ENCODE measurements at places on chromosomes 12 and 14.

DNA sequence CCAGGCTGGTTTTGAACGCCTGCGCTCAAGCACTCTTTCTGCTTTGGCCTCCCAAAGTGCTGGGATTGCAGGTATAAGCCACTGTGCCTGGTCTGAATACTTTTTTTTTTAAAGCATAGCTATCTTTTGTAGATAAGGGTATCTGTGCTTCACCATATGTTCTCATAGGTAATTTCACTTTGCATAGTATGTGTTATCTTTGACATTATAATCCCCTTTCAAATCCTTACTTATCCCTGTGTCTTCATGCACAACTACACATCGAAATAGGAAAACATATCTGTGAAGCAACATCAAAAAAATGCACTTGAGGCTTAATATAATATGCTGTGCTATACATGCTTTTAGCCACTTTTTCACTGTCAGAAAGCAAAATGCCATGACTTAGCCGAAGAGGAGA, 94.1 kb downstream of the SLC35F4 start:
- DNase-seq = no peak

DNA sequence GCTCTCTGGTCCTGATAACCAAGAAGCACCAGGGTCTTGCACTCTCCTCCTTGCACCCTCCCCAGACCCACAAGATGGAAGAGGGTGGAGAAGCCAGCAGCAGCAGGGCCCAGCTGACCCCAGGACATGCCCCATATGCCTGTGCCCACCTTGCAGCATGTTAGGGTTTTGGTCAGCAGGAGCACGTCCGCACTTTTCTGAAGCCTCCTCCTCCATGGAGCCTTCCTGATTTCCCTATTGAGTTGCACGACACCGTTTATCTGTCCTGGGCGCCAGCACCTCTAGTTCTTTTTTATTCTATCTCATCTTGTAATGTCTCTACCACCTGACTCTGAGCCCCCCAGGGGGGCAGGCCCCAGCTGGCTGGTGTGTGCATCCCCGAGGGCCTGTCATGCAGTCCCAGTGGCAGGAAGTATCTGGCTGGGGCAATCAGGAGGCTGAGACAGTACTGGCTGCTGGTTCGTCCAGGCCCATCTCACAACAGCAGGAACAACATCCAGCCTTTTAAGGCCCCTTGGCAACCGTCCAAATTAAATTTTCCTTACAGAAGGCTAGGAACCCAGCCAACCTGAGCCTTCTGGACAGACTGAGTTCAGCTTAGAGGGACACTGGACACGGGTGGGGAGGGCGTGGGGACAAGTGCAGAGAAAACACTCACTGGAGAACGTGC, 39.6 kb downstream of the CCDC85C start:
- no peak for DNase-seq

DNA sequence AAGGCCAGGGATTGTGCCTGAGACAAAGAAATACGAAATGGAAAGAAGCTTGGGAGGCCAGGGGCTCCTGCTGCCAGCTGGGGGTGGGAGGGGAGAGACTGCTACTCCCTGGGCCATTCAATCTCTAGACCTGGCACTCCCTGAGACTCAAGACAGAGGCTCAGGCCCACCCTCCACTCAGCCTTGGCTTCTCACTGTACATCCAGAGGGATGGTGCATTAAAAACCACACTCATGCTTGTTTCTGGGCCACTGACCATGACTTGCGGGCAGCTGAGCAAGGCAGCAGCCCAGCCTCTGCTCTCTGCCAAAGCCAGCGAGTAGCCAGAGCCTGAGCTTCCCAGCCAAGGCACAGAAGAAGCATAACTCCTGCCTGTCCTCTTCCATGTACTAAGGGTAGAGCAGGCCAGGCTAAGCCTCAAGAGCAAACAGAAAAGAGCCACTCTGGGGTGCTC, 41.5 kb downstream of the PITPNM2 start:
- no peak for DNase-seq

DNA sequence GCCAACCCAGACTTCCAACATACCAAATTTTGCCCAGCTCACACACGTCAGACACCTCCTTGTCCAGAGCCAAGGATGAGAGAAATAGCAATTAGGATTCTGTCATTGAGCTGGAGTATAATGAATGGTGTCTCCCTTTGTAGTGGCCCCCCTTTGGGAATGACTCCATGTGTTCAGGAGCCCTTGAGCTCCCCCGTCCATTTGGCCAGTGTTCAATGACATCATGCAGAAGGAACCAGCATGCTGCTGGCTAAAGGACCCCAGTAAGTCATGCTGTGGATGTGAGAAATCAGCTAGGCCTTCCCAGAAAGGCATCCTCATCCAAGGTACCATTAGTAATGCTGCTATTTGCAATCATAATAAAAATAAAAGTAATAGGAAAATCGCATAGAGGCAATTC, 158.8 kb upstream of the SRRM4 start:
- no peak for DNase-seq

DNA sequence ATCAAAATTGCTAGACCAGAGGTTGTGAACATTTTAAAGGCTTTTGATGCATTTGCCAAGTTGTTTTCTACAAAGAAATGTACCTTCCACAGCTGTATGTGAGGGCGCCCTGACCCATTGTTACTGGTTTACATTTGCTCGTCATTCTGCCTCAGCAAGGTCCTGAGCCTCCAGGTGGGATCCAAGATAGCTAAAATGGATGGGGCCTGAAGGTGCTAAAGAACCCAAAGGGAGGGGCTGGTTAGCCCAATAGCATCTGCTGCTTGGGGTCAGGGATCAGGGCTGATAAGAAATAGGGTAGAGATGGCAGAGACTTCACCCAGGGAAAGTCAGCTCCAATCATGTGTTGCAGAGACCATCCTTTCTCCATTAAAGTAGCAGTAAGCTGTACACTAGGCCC, 43.1 kb downstream of the GALNT16 start:
- no peak for DNase-seq

GRCh38 chr14:69591317-69591716, 16.6 kb upstream of the CCDC177 start:
- no peak for DNase-seq

DNA sequence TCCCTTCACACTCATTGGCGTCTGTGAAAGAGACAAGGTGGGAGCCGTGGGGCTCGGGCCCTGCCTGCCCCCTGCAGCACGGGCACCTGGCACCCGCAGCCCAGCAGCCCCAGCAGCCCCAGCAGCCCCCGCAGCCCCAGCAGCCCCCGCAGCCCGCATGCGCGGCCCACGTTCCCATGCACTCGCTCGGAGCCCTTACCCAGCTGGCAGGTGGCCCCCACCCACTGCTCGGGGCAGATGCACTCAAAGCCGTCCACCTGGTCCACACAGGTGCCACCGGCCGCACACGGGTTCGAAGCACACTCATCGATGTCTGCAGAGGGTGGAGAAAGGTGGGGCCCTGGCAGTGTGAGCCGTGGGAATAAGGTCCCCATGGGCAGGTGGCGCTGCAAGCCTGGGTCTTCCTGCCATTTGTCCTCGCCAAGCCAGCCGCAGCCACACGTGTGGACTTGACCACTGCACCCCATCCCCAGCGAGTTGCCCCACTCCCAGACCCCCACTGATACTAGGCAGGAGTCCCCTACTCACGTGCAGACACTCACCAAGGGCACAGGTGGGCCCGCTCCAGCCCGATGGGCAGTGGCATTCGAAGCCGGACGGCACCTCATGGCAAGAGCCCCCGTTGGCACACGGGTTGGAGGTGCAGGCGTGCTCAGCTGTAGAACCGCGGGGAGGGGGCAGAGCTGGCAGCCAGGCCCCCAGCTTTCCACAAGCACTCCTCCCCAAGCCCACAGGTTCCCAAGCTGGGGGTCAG, 17.3 kb downstream of the JAG2 start:
- DNase-seq = no peak

GRCh38 chr12:28027328-28027727, 54.8 kb upstream of the PTHLH start:
- DNase-seq = no peak

GRCh38 chr12:253116-253831, 9.4 kb downstream of the SLC6A13 start:
- DNase-seq = no peak

GRCh38 chr12:93125126-93125525, 196.0 kb upstream of the EEA1 start:
- DNase-seq = no peak

DNA sequence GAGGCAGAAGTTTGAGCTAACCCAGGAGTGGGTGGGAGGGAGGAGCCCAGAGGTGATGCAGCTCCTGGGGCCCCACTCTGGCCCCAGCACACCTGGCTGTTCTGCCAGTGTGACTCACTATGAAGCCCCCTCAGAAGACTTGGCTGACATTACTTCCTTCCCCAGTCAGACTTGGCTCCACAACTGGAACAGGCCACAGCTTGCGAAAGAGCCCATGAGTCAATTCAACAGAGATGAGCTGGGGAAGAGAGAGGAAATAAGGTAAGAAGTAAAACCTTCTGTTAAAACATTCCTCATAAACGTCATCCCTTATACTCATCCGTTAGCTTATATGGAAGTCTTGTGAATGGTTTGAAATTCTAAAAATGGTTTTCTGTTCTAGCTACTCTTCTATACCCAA, 245.9 kb downstream of the ADAMTS20 start:
- DNase-seq = no peak

- DNase-seq = no peak
Observed at GRCh38 chr14:61247935-61248334, 33.2 kb downstream of the TMEM30B start.

GRCh38 chr12:93163260-93164036, 214.3 kb upstream of the NUDT4 start:
- no peak for DNase-seq

DNA sequence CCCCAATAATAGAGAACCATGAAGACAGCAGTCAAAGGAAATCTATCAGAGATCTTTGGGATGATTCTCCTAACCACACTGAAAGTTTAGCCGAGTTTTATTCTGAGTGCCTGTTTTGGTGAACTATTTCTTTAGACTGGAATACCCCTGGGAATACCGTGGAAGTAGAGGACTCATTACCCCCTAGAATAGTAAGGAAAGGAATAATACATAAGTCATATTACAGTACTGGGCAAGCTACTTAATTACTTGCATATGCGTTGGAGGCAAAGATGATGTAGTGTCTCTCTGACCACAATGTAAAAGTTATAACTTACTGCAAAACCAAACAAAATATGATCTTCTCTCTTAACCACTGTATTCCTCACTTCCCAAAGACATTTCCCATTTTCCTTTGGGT, 25.5 kb downstream of the ZC2HC1C start:
- no peak for DNase-seq

DNA sequence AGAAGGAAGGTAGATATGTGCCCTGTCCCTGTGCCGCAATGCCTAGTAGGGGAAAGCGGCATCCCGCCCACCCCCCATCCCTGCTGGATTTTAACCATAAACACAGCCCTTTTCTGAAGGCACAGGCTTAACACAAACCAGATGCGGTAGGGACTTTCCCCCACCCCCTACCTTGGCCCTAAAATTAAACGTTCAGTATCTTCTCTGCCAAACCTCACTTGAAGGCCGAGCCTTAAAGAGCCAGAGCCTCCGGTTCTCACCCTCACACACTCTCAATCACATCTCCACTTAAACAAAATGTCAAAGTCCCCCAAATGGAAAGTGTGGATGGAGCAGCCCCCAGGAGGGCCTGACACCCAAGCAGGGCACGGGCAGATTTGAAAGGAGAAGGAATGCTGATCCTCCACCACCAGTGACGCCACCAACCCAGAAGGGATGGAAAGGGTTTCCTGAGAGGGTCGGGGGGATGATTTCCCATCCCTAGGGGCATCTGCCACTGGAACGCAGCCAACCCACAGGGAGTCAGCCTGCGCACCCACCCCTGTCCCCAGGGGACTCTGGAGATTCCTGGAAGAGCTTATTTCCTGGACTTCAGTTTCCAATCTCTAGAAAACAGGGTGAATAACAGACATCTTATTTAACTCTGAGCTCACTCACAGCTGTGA, 26.4 kb downstream of the ACTN1 start:
- DNase-seq = no peak

DNA sequence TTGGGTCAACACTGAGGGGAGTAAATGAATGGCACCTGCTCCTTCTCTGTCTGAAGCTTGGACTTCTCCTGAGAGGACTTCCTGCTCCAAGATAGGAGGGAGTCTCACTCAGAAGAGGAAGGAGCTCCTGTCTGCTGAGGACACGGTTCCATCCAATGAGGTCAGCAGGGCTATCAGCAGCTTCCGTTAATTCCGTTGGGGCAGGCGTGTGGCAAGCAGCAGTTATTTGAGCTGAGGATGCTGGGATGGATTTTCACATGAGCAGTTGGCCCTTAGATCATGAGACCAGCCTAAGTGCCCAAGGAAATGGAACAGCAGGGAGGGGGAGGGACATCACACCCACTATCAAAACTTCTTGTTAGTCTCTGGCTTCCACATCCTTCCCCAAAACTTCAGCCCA, 159.0 kb upstream of the PZP start:
- DNase-seq = no peak

DNA sequence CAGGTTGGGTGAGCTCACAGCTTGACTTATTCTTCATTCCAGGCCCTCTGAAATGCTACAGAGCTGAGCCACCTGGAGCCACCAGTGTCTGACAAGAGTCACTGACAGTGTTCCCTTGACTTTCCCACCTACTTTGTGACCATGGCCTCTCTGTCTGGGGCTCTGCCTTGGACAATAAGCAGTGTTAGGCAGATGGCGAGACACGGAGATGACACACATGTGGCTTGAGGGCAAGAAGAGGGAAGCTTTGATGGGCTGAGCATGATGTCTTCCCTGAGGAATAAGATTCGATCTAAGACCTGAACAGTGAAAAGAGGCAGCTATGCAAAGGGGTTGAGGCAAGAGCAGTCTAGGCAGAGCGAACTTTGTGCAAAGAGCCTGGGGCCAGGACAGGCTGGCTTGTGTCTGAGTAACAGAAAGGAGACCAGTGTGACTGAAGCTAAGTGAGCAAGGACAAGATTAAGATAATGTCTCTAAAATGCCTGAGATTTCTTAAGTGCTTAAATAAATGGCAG, 105.5 kb downstream of the NUAK1 start:
- no peak for DNase-seq

DNA sequence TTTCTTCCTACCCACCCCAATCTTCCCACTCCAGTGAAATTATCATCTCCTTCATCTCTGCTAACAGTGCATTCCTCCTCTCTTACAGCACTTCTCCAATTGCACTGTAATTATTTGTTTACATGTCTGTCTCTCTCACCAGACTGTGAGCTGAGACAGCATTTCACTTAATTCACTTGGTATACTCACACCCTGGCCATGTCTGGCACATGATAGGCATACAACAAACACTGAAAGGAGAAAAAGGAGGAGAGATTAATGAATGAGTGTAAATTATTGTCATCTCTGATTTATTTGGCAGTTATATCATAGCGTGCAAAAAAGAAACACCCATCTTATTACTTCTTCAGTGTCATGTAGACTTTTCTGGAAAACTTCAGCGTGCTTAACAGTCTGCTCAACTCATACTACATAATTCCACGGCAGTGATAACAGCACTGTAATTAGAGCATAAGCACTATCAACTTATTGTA, 452.3 kb downstream of the ADAMTS20 start:
- no peak for DNase-seq

DNA sequence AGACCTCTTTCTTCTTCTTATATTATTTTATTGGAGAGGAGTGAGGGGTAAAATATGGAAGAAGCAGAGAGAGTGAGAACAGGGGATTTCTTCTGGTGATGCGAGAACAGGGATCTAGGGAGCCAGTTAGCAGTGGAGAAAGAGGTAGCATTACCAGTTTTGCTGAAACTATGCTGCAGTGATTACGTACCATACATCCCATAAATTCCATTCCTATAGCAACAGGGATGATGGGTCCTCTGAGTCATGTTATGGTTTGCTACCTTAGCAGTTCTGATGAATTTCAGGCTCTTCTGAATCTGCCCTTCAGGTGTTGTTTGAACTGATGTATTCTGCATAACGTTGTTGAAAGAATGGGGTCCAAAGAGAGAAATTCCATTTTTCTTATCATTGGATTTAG, 625.4 kb upstream of the LRFN5 start:
- no peak for DNase-seq

GRCh38 chr12:52360106-52360662, 7.1 kb downstream of the KRT85 start:
- no peak for DNase-seq

Measured in GM13976 (cell line).